ENCODE measurements at places on chromosomes 13 and 19.
A peak's percentile ranks its signal among the peaks of the same experiment; 100 is the strongest.

- no peak for DNase-seq
Observed at GRCh38 chr13:40270726-40271125, 395.7 kb downstream of the FOXO1 start.

GRCh38 chr13:43776501-43777079, 10.2 kb downstream of the ENOX1 start:
- DNase-seq, result no peak

DNA sequence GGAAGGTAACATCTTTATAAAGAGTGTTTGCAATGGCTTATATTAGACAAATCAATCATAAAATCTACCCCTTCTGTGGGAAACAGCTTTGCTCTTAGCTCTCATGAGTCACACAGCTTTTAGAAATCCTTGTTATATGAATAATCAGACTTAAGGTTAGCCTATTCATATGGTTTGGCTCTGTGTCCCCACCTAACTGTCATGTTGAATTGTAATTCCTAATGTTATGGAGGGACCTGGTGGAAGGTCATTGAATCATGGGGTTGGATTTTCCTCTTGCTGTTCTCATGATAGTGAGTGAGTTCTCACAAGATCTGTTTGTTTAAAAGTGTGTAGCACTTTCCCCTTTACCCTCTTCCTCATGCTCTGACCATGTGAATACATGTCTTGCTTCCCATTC, 704.2 kb upstream of the KLHL1 start:
- DNase-seq, result no peak

- DNase-seq, result no peak
Observed at GRCh38 chr13:110853235-110853721, 61.6 kb downstream of the ANKRD10 start.

GRCh38 chr19:12790628-12791344, 500 bp upstream of the JUNB start:
- DNase-seq, result no peak

- no peak for DNase-seq
Observed at GRCh38 chr13:80239116-80239515, 101.8 kb downstream of the SPRY2 start.

DNA sequence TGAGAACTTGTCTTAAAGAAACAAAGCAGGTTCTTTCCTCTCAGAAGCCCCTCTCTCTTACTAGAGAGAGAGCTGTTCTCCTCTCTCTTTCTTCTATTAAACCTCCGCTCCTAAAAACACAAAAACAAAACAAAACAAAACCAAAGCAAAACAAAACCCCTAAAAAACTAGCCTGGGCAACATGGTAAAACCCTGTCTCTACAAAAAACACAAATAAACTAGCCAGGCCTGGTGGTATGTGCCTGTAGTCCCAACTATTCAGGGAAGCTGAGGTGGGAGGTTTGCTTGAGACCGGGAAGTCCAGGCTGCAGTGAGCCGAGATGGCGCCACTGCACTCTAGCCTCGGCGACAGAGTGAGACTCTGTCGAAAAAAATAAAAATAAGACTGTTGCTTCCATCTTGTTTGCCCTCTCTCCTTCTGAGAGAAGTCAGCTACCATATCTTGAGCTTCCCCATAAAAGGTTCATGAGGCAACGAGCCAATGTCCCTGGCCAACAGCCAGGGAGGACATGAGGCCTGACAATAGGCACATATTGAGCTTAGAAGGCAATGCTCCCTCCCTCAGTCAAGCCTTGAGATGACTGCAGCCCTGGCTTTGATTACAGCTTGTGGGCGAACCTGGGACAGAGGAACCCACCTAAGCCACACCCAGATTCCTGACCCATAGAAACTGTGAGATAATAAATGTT, 17.5 kb upstream of the FLT3 start:
- no peak for DNase-seq

DNA sequence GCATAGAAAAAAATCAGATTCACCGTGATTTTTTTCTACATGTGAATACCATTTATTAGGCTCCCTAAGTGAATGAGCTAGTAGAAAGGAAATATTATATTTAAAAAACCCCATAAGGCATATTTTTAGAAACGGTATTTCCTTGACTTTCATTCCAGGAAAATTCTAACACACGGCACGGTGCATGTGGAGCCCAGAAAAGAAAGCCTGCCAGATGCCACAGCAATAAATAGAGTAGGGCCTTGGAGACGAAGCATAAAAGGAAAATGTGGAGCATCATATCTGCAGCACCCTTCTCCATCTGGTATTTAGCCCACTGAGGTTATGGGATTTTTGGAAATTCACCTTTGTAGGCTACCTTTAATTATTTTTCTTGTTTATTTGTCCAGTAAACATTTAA, 314.4 kb downstream of the ENOX1 start:
- DNase-seq, result no peak

DNA sequence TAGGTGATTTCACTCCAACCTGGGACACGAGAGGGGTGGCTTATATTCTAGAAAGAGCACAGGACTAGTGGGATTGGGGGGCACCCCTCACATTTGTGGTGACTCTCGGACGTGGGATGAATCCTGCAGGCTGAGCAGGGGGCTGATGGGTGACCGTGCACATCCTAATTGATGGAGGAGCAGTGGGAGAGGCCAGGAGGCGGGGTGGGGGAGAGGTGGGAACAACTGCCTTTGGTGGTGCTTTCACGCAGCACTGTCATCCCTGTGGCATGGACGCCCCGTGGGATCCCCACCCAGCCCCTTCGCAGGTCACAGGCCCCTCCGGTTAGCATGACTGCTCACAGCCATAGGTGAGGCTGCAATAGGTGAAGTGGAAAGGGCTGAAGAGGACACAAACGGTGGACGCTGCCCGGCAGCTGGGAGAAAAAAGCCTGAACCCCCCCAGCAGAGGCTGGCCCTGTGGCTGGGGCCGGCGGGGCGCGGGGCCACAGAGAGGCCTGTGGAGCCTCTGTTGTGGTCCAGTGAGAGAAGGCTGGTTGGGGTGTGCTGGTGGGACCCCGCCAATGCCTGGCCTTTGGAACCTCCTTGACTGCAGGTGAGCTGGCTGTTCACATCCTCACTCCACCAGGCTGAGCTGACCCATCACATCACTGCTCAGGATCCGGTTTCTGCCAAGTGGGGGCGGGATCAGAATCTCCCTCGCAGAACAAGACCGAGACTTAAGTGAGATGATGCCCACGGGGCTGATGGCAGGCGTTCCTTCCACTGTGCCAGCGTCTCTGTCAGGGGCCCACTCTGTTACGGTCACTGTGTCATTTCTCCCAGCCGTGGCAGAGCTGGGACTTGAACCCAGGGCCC, 325.4 kb downstream of the TEX29 start:
- no peak for DNase-seq

GRCh38 chr19:49528211-49528771, 488 bp downstream of the RCN3 start:
- no peak for DNase-seq

- DNase-seq, result peak; percentile 58
Observed at GRCh38 chr19:40907968-40908735, 26.1 kb upstream of the CYP2A7 start.

DNA sequence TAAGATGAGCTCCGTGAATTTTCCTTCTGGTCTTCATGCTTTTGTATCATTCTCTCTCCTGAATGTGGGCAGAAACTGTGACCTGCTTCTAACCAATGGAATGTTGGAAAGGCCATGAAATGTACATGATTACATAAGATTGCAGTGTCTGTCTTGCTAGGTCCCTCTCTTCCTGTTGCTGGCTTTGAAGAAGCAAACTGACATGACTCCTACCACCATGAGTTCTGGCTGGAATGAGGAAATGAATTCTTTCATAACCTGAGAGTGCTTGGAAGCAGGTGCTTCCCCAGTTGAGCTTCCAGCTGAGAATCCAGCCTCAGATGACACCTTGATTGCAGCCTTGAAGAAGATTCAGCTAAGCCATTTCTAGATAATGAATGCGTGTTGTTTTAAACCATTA, 275.0 kb upstream of the MIR17HG start:
- DNase-seq, result no peak

DNA sequence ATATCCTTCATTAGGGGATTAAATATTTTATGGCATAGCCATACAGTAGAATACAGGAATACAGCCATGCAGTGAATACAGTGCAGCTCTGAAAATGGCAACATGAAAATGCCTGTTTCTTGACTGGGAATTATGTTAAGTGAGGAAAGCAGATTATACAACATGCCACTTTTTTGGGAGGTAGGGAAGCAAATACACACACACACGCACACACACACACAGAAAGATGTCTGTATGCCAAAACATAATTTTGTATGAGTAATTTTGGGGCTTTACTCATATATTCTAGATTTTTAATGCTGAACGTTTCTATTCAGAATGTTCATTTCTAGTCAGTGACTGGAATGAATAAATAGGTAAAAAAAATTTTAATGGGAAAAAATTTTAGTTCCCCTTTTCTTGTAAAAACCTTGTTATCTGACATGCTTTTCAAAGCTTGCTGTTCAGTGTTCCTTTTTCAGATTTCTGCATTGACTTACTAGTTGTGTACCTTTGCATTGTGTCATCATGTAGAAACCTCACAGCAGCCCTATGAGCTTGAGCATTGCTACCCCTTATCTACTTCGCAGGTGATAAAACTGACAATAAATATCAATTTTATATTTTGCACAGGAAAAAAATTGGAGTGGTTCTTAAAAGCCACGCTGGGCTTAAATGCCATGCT, 7.8 kb downstream of the GPR183 start:
- no peak for DNase-seq

DNA sequence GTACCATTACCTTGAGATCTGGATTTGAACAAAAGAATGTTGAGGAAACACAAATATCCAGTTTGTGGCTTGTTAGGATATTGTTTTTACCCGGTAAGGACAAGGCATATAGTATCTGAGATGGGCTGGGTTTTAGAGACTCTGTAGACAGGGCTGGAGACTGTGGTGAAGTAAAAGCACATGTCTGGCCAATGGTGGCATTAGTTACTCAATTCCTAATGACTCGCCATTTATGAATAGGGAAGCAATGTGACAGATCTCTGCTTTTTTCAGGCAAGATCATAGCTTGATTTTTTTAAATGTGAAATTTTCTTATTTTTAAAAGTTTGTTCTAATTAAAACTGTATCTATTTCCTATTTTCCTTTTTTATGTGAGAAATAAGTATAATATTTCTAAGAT, 371.1 kb upstream of the SPRY2 start:
- no peak for DNase-seq

- DNase-seq, result no peak
Observed at GRCh38 chr19:14795078-14795721, 16.8 kb upstream of the ADGRE2 start.

DNA sequence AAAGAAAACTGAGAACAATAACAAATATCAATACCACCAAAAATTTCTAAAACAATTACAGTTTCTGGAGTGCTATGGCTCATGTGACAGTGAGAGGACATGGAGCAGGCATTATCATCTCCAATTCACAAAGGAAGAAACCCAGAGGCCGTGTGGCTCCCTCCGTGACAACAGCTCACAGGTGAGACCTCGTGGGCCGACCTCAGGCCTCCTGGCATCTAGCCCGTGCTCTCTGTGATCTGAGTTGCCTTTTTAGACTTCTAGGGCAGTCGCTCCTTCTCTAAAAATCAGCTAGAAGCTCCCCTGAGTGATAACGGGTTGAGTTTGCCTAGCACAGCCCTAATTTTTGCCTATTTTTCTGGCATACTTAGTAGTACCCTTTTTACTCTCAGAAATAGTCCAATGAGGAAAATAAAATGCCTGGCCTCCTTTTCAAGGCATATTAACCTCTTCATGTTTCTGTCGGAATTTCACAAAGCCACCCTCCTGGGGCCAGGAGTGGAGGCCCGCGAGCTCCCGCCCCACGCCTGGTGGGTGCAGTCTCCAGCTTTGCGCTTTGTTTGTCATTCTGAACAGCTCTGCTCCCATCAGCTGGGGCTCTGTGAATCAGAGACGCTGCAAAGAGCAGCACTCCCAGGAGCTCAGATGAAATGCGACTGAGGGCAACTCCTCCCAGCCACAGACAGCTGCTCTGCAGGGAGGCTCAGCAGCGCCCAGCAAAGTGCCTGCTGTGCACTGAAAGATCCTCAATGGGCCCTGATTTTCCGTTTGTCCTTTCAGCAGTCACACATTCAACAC, 292.5 kb downstream of the UQCRFS1 start:
- DNase-seq, result no peak

GRCh38 chr19:13441810-13442512, 64.3 kb downstream of the CACNA1A start:
- peak; percentile 51 for DNase-seq

DNA sequence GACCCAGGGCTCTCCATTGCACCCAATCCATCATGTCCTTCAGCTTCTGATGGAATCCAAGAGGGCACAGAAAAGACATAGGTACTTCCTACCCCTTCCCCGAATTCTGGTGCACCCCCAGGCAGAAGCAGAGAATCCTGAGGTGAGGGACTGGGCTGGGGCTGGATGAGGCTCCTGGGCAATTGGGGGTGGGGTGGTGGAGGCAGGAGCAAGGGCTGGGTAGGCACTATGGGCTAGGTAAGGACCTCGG, 2.7 kb upstream of the KCNC3 start:
- no peak for DNase-seq

GRCh38 chr13:107139006-107139405, 571.1 kb upstream of the ARGLU1 start:
- DNase-seq, result no peak

DNA sequence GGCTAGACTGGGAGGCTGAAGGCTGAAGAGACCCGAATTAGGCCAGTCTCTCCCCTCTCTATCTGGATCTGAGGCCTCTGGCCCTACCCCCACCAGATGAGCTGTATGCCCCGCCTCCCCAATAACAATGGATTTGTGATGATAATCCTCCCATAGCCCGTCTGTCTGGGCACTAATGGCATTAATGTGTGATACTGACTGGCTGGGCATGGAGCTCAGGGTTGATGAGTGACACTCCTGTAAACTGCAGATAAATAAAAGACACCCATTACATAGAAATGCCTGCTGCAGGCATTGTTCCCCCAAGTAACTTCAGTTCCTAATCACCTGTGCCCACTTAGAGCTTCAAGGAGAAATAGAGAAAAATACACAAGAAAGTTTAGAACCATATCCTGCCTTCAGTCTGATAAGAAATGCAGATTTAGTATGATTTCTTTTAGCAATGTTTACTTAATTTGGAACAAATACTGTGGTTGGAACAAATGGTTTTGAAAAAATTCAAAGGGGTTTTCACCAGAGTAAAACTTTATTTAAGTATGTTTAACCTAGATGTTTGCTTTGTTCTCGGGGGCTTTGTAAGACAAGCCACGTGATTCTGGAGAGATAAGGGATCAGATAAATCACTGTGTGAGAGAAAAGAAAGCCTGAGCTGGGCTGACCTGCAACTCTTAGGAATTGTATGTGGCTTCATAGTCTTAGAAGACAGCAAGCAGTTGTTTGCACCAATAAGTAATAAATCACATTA, 60.3 kb downstream of the TNFRSF19 start:
- no peak for DNase-seq

DNA sequence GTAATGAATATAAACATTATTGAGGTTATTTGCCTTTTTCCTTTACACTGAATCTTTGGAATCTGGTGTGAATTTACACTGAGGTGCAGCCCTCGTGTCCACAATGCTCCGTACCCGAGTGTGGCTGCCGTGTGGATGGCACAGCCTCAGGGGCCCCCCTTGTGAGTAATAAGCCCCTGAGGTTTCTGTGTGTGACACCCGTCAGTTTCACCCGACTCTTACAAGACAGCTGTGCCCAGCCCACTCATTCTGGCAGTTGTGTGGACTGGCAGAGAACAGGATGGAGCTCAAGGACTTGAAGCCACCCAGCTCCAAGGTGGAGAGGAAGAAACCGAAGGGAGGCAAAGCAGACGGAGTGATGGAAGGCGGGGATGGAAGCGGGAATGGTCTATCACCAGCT, 7.8 kb downstream of the PROZ start:
- DNase-seq, result no peak
